ENCODE measurements at places on chromosomes 11 and 22. TPM values are rescaled to one million over a fixed set of nuclear protein-coding genes. Genes with fewer than 3 reads are reported as not detected.

DNA sequence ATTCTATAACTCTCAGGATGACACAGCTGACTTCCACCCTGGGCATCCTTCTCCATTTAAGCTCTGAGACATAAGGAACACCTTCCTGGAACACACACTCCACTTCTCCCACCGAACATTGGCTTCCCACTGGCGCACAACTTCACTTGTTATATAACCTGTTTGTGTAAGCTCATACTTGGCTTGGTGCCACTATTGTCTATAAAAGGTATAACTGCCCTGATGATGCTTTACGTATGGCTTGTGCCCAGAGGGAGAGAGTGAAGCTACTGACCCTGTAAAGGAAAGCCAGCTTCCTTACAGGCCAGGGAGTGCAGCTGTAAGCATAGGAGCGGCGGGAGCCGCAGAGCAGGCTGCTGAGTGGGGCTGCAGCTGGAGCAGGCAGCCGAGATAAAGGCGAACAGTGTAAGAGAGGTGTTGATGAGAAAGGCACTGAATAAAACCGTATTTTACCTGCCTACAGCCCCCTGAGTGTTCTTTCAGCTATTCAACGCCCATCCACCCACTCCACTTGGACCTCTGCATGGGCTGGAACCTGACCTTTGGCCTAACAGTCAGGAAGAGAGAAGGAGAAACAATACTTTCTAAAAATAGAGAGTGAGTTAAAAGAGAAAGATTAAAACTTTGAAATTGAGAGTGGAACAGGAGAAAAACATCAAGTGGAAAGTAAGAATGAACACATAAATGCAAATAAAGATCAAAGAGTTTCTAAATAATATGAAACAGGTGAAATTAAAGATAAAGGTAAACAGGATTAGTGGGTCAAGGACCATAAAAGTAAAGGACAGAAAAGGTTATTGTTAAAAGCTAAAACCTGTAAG, 252.1 kb upstream of the ARHGAP42 start:
- DNase-seq, result no peak

DNA sequence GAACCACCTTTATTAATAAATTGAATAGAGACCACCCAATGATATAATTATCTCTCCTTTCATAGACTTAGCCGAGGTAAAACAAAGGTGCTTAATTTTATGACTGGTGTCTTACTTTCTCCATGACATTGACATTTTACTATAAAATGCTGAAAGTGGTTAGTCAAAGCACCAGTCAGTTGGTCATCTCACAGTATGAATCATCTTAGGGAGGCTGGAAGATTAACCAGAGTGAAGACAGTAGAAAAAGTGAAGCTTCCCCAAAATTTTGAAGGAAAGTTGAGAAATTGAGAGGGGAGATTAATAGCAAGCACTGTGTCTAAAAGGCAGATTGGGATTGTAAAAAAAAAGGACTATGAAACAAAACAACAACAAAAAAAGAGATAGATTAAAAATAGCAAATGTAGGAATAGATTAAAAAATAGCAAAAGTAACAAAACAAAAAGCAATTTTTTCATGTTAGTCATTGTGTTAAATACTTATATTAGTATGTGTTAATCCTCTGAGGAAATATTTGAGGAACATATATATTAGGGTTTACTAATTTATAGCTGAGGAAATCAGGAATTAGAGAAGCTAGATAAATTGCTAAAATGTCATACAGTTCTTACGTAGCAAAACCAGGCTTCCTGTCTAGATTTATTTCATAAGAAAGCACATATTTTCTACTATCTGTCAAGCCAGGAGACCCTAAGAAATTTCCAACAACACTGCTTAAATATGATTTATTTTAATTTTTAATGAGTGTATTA, 557.3 kb upstream of the ANO5 start:
- DNase-seq, result no peak

GRCh38 chr11:72216638-72217037, at the start of gene FOLR2:
TSS of gene FOLR2 (plus strand) at chr11:72216794. CDS start at chr11:72218585, 1,791 bp downstream.
- no peak for DNase-seq

DNA sequence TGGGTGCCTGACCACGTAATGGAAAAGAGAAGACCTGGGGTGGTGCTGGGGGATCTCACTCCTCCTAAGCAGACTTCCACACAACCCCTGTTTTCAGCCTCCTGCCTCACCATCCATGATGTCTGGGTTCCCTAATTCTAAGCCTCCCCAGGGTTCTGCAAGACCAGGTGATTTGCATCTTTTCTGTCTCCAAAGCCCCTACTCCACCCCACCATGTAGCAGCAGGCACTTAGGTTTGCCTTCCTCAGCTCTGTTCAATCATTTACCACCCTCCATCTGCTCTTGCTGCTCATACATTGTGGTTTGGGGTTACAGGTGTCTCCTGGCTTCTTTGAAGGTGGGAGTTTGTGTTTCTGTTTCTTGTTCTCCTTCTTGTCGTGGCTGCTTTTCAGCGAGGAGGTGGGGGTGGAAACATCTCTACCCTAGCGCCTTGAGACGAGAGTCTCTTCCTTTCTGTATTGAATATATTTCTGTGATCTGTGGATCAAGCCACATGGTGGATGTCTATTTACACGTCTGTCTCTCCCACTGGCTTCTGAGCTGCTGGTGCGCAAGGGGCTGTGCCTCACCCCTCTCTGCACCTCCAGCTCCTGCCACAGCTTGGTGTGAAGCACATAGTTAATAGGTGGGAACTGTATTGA, 6.6 kb upstream of the SSTR3 start:
- no peak for DNase-seq

- peak; percentile 34 for DNase-seq
Measured at GRCh38 chr22:28442711-28443525, 236.7 kb downstream of the TTC28 start.

DNA sequence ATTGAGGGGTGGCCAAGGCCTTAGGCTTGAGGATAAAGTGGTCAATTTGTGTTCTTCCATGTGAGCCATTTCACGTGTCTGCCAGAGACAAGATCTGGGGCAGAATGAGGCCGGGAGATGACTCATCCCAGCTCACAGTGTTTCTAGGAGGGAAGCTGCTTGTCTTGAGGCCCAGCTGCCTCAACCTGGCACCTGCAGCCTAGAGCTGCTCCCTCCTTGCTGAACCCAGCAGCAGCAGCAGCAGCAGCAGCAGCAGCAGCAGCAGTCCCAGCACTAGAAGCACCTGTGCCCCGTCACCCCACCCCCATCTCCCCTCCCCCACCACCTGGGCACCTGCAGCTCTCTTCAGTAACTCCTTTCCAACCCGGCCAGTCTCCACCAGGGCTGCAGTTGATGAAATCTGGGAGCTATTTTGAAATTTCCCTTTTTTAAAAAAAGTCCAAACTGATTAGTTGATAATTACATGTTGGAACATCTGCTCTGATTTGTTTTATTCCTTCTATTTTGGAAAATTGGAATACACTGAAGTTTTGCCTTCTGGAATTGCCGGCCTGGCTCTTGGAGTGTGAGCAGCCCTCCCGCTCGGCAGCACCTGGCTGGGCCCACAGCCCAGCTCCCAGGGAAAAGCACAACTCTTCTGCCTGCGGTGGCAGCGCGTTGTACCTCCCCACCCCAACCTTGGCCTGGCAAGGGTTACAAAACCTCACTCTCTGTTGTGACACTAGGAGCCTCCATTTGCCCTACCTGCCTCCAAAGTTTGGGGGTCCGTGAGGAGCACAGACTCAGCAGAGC, 143.5 kb downstream of the NXPE2 start:
- no peak for DNase-seq

DNA sequence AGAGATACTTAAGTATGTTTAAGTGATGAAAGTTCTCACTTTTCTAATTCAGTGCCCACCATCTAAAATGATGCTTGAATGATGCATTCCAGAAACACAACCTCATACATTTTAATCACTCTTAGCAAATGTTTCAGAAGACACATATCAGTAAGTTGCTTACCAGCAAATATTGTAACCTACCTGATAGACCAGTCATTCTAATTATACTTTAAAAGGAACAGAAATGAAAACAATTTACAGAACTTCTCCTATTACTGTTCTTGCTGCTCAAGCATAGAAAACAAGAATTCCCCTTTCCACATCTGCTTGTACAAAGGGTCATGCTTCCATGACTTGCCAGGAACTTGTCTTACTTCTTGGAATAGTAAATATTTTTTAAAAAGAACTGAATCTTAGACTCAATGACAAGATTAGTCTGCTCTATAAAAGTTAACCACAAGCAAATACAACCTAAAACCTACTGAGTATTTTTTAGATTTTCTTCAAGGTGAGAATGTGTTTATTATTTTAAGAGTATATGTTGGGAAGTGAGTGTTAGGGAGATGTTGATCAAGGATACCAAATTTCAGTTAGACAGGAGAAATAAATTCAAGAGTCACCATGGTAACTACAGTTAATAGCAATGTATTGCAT, 82.0 kb upstream of the SC5D start:
- no peak for DNase-seq

- no peak for DNase-seq
Measured at GRCh38 chr11:129375751-129376657, at the start of gene BARX2. TSS of gene BARX2 (plus strand) at chr11:129375848. CDS start at chr11:129376036, 188 bp downstream.

DNA sequence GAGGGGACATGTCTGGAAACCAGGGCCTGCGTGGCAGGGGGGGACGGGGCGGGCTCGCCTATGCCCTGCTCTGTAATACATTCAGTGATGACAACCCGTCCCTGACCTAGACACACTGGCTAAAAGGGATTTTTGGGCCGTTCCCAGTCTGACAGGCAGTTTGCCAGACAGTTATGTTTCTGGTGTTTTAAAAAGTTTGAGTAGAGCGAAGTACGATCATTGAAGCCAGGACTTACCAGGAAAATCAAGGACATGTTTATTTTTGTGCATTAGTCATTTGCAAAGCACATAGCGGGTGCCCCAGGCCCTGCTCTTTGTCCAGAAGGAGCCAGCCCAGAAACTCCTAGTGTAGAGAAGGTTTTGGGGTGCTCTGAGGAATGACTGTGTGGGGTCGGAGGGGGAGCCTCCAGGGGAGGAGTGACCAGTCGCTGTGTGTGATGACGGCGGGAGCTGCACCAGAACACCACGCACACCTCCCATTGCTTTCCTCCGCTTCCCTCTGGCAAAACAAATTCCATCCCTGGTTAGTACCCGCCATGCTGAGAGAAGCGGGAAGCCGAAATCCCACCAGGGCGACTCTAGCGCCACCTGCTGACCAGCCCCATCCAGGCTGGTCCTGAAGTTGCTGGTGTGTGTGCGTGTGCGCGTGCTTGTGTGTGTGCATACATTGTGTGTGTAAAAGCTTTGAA, 50.8 kb downstream of the FBLN1 start:
- peak; percentile 74 for DNase-seq

- no peak for DNase-seq
Measured at GRCh38 chr11:9787981-9788521, 124.2 kb downstream of the SWAP70 start.

DNA sequence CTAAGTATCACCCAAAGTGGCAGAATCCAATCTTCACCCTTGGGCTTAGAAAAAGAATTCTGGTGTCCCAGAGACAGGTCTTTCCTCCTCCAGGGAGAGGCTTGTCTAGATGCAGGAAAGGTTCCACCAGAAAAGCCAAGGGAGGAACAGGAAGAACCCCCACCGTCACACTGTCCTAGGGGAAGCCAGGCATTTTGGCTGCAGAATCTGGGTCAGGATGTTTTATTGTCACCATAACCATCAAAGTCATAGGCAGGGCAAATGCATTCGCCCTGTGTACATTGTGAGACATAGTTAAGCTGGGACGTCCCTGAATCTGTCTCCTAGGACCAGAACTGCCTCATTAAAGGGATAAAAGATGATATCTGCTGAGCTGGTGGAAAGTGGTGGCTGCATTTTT, 590.5 kb downstream of the OPCML start:
- DNase-seq, result no peak

DNA sequence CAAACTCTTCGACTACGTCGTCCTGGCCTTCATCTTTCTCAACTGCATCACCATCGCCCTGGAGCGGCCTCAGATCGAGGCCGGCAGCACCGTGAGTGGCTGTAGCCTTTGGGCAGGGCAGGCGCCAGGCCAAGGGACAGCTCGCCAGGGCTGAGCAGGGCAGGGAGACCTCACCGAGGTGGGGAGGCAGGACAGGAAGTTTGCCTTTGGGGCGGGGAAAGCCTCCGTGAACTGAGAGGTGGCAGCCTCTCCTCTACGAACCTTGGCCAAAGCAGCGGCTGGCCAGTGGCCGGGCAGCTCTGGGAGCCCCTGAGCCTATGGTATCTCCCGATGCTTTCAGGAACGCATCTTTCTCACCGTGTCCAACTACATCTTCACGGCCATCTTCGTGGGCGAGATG, 93.2 kb downstream of the CACNA1I start:
- no peak for DNase-seq

Gene HEPHL1
- total RNA-seq, result not detected

Gene ISX
- total RNA-seq, result not detected

Gene FGF3
- total RNA-seq, result not detected

Gene THY1
- total RNA-seq, result 18.7 TPM

Gene PRR5
- 1.6 TPM for total RNA-seq

Gene SCN4B
- total RNA-seq, result 11.9 TPM

Gene RFPL3
- total RNA-seq, result not detected
